ENCODE measurements at places on chromosomes 5 and 9. TPM values are rescaled to one million over a fixed set of nuclear protein-coding genes. Genes with fewer than 3 reads are reported as not detected.

GRCh38 chr5:483434-484140, 40.6 kb downstream of the EXOC3 start:
- no peak overlapping the region for H3K4me3 ChIP-seq
- no peaks in the 10 kb centered on the region for H3K36me3 ChIP-seq
- H3K4me1 ChIP-seq: no peaks in the 10 kb centered on the region
- no peaks in the 10 kb centered on the region for H3K27me3 ChIP-seq

DNA sequence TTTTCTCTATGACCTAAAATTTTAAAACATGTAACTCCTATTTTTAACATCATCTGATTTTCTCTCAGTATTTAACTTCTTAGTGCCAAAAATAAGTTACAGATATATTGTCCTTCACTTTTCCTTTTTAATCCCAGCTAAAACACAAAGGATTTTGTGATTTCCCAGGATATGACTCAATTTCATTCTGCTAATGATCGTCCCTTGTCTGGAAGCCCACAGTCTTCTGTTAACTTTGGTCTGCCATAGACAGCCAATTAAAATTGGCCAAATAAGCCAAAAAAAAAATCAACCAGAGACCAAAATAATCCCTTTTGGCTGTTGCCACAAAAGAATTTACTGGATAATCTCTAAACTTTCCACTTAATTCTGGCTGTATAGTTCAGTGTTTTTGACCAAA, 124.5 kb upstream of the FST start:
- no peaks in the 10 kb centered on the region for H3K36me3 ChIP-seq
- no peaks in the 10 kb centered on the region for H3K27me3 ChIP-seq
- H3K4me1 ChIP-seq: no peaks in the 10 kb centered on the region
- DNase-seq: no peak
- no peak overlapping the region for H3K4me3 ChIP-seq
- H3K27ac ChIP-seq: no peak overlapping the region

DNA sequence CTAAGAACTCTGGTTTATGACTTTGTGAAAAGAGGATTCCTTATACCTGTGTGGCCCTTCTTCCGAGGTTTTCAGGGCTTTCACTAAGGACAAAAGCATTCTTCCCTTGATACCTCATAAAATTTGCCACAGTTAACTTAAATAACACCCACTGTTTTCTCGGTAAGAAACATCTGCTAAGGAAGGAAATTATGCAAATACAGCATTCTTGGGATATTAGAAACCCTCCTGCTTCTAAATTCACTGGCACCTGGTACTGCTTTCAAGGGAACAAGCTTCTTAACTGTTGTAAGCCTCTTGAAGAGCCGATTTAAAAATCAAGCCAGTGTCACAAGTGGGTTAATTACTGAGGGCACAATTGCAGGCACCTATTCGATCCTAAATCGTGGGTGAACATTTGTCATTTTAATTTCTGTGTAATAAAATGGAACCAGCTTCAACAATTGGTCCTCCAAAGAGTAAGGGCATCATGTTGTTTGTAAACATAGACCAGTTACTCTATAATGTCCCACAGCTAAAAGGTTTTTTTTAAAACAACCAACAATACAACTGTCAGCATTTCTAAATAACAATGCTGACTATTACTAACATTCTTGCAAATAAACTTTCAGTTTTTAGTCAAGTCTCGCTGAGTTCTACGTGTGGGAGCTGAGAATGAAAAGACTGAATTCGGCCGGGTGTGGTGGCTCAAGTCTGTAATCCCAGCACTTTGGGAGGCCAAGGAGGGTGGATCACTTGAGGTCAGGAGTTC, 26.6 kb downstream of the AK3 start:
- no peak overlapping the region for H3K27ac ChIP-seq
- DNase-seq: no peak
- no peaks in the 10 kb centered on the region for H3K4me1 ChIP-seq
- peaks cover 53% of the 10 kb centered on the region for H3K36me3 ChIP-seq

DNA sequence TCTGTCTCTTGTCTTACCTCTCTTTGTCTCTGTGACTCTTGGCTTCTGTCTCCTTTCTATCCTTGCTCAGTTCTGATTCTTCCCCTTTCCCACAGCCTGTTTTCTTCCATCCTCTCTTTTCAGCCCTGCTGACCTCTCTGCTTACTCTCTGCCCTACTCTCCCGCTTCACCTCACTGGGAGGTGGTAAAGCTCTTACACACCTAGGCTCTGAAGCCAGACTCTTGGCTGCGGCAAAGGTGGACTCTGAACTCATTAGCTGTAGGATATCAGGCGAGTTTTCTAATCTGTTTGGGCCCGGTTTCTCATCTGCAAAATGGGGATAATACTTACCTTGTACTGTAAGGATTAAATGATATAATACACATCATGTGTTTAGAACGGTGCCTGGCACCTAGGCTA, 11.1 kb downstream of the PCDH1 start:
- no peaks in the 10 kb centered on the region for H3K4me1 ChIP-seq
- H3K27ac ChIP-seq: no peak overlapping the region
- H3K36me3 ChIP-seq: no peaks in the 10 kb centered on the region

- H3K4me1 ChIP-seq: no peaks in the 10 kb centered on the region
- H3K27me3 ChIP-seq: no peaks in the 10 kb centered on the region
- DNase-seq: no peak
- no peak overlapping the region for H3K27ac ChIP-seq
These were observed 677.7 kb upstream of the KLF4 start for GRCh38 chr9:108167136-108167900.

CYSRT1 gene
- polyA plus RNA-seq: 0.52 TPM

CLIC3 gene
- 0.77 TPM for polyA plus RNA-seq

TAS2R1 gene
- not detected for polyA plus RNA-seq

DMAC1 gene
- 54.9 TPM for polyA plus RNA-seq

ECM2 gene
- polyA plus RNA-seq: not detected

LCN15 gene
- not detected for polyA plus RNA-seq

Data from naive thymus-derived CD4-positive, alpha-beta T cell (primary cell).